ENCODE measurements at places on chromosomes 6 and 20.

DNA sequence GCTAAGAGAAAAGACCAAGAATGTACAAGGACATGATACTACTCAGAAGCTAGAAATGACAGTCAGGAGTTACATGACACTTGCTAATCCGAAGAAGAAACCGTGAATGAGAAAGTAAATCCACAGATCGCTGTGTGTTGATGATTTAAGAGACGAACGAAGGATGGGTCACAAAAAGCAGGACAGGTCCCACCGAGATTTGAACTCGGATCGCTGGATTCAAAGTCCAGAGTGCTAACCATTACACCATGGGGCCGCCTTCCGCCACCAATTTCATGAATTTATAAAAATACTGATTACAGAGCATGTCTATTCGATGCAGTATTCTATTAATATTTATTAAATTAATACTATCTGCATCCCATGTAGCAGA is 54.0 kb upstream of the BTN3A2 start:
- no peak for DNase-seq

DNA sequence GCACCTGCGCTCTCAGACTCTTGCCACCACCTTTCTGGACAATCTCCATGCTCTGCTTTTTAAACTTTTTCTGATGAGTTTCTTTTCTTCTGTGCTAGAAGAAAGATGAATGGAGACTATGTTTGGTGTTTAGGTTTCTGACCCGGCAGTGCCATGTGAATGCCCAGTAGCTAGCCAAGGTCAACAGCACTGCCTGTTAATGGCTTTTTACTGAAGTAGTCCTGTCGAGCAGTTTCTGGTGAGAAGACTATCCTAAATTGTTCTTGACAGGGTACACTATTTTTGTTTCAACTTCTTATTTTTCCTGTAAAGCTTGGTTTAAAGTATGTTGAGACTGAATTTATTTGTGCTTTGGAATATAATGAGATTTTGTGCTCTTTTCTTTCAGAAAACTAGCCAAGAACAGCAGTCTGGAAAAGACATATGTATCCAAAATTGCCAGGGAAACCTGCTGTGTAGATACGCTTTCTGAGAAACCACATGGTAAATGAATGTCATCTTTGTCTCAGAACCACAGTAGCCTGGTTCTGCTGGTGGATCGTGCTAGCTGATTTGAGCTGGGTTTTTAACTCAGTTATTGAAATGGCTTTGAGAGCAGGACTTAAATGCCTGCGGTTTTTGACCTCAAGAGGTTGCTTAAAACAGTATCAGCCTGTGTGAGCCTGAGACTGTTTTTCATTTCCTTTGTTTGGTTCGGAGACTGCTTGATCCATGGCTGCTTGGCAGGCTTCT is 48.1 kb downstream of the KCNS1 start:
- no peak for DNase-seq

GRCh38 chr6:142167486-142167885 is 20.4 kb downstream of the VTA1 start:
- DNase-seq: no peak

- DNase-seq: no peak
Observed at GRCh38 chr6:34858681-34859080, 29.2 kb downstream of the TAF11 start.

- DNase-seq: no peak
Observed at GRCh38 chr20:57013741-57014140, 252.7 kb downstream of the BMP7 start.

DNA sequence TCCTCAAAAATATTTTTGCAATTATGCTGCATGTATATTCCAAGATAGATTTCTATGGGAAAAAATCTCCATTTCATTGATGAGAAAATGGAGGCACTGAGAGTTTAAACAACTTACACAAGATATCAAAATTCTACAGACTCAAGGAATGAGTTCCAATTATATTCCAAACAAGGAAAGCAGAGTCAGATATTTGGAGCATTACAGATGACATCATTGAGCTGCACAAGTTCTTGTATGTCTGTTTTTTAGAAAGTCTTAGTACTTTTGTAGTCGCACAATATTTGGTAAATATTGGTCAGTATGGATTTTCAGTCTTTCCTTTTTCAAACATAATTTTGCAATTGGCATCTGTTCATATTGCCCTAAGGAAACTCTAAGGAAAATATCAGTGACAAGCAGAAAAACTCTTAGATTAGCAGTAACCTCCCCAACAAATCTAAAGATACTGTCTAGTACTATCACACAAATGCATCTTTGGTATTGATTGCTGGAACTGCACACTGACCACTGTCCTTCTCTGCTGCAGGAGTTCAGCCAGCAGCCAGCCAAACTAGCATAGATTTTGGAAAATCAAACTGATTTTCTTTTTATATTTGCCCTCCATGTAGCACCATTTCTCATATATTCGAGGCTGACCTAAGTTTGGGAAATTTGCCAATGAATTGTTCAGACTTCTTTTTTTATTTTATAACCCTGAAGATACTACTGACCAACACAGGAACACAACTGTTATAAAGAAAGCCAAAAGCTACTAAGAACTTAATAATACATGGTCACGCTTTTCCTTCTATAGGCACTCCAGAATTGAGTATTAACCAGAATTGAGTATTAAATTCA is 51.7 kb upstream of the TBX18 start:
- no peak for DNase-seq
